ENCODE measurements at places on chromosomes 2 and 18.

GRCh38 chr2:58429014-58429875, 188.1 kb upstream of the FANCL start:
- DNase-seq: no peak

DNA sequence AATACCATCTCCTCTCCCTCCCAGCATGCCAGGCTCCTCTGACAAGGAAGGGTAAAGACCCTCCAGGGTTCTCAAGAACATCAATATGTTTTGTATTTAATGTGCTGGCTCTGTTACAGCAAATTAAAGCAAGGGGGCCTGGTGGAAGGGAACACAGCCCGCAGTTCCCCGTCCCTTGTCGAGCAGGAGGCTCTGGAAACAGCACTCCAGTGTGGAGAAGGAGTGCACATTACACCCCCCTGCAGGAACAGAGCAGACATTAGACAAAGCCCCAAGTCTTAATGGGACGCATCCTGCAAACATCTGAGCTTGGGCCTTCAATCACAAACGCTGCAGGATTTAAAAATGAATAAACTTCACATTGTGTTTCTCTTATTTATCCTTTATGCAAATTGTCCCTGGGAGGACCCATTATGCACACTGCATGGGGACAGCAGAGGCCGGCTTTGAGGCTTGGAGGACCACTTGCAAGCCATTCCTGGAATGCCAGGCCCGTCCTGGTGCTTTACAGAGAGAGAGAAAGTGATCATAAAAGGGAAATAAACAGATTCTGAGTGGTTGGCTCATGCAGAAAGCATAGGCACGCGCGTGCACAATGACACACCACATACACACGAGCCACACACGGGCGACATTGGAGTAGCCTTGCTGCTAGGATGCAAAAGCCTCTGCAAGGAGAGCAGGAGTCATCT, 328.7 kb downstream of the SMAD2 start:
- no peak for DNase-seq

- DNase-seq: no peak
Measured at GRCh38 chr2:121211251-121211650, 73.8 kb downstream of the TFCP2L1 start.

DNA sequence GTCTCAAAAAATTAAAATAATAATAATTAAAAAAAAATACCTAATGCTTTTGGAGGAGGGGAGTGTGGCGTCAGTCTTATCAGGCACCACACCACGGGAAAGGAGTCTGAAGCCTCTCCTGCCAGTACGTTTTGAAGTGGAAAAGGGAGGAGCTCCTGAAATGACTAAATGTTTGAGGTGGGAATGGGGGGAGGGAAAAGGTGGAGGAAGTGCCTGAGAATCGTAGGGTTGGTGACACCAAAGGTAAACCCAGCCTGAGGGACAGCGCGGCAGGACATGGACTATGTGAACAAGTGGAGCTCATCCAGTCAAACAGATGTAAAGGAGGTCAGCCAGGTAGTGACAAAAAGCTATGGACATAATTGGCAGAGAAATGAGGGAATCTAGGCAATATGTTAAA, 42.2 kb upstream of the EPHA4 start:
- no peak for DNase-seq

DNA sequence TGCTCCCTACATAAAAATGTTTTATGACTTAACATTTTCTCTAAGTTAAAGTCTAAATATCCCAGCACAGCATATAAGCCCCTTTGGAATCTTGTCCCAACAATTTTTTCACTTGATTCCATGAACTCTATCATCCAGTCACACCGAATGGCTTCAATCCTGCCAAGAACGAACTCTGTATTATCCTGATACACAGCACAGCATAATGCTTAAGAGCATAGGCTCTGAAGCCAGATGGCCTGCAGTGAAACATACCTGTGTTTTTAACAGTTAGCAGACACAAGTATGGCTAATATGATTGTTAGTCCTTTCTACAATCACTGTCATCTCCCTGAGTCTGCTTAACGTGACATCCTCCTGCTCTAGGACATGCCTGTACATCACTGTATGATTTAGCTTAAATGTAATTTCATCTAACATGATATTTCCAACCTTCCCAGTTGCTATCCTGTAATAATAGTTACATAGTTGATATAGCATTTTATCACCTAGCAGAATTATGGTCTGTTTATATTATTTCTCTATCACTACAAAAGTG, 669.5 kb downstream of the ERBB4 start:
- DNase-seq: no peak

DNA sequence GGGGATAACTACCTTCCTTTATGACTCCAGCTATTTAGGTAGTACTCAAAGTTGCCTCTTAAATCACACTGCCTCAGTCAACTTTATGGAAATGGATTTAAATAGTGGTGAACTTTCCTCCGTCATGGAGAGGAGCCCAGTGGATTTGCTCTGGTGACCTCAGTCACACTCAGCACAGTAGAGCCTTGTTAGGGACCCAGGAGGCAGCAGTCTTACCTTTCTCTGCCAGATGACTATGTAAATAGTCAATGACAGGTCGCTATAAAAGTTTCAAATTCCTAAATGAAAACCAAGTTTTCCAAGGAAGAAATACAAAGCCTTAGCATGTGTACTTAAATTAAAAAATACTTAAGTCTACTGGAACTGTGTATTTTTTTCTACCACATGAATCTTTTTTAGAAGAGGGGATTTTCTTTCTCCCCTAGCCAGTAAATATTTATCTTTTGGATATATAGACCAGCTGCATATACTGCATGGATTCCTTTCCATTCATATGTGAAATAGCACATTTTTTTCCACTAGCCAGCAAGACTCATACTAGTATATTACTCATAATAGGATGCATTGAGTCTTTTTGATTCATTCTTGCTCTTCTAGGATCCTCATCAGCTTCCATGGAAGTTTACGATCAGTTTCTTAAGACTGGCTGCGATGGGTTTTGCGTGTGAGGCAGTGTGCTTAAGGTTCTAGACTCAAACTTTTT, 147.1 kb downstream of the FMNL2 start:
- no peak for DNase-seq

- peak; percentile 0 for DNase-seq
Measured at GRCh38 chr2:129396980-129397599, 582.4 kb upstream of the RAB6C start.

GRCh38 chr2:25490217-25490616, 148.5 kb upstream of the DNMT3A start:
- no peak for DNase-seq

DNA sequence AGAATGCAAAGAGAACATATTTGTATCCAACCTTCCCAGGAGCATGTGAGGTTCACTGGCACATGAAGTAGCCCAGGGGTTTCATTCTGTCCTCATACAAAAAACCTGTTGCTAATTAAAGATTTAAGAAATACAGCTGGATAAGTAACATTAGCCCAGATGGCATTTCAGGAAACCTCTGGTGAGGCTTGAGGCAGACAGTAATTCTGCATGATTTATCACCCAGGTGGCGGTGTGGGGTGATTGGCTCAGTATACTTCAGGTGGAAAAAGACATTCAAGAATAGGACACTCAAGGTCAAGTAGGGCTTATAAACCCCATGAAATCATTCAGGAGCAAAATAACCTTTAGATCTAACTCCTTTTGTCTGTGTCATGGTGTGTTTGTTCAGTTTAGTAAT, 237.4 kb downstream of the RNF144A start:
- no peak for DNase-seq

GRCh38 chr2:127527001-127527804, 914 bp upstream of the IWS1 start:
- no peak for DNase-seq

DNA sequence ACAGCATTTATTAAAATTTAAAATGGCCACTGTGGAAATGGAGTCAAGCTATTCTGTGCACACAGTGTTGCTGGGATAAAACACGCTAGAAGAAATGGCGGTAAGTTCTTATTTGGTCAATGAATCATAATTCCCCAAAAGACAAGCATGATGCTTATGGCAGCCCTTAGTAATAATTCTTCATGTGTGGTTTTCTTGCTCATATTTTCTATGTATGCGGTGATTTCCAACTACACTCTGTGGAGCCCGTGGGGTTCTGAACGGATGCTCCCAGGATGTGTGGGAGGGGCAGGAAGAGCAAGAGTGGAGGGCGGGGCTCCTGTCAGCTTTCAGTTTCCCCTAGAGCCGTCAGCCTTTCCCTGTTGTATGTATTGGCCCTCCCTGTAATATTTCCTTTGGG, 91.7 kb upstream of the RMDN2 start:
- DNase-seq: peak; percentile 56

DNA sequence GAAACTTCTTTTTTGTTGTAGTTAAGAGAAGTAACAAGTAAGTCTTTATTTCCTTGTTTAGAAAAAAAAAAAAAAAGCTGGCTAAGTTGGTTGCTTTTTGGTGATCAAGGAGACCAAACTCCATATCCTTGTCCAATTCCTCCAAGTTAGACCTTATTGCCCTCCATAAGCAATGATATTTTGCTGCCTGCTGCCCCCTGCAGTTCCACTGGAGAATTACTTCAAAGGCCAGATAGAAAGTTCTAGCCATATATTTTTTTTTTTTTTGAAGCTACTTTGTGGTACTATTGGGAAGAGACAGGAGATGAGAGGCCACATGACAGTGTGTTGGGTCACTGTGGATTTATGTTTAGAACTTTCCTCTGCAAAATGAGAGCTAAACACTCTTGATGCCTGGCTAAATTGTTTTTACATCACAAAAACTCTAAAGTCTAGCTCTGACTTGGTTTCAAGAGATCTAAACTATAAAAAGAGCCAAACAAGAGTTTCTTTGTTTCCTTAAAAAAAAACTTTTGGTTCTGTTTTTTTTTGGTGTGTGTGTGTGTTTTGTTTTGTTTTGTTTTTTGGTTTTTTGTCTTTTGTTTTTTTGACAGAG, 80.7 kb upstream of the RASGRP3 start:
- no peak for DNase-seq

- DNase-seq: no peak
Measured at GRCh38 chr2:49296107-49296867, 142.0 kb upstream of the FSHR start.

- no peak for DNase-seq
Measured at GRCh38 chr2:67565761-67566160, 168.6 kb downstream of the ETAA1 start.

GRCh38 chr2:6202756-6203155, 510.6 kb downstream of the SOX11 start:
- DNase-seq: no peak

DNA sequence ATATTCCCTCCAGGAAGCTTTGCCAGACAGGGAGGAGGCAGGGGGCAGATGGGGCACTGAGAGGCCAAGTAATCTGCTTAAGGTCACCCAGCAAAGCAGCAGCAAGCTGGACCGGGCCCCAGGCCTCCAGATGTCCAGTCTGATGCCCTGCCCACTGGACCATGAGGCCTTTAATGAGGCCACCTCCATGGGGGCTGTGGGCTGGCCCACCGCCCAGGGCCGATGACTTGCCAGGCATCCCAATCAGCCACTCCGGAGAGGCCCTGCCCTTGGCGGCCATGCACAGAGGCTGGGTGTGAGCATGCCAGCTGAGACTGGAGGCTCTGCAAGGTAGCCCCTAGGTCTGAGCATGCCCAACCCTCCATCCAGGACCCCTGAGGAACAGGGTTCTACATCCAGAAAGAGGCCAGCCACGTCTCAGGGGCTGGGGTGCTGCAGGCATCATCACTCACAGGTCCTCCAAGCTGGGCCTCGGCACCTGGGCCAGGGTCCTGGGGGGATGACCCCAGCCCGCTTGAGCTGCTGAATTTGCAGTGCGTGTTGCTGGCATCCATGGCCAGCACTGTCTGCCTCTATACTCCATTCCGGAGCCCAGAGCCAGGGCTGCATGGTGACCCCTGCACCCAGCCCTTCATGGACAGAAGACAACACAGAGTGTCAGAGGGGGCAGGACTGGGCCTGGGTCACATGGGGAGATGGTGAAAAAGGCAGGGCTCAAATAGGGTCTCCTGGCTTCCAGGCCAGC, 164.2 kb downstream of the INHBB start:
- no peak for DNase-seq

GRCh38 chr18:78813936-78814710, 165.5 kb upstream of the SALL3 start:
- no peak for DNase-seq

DNA sequence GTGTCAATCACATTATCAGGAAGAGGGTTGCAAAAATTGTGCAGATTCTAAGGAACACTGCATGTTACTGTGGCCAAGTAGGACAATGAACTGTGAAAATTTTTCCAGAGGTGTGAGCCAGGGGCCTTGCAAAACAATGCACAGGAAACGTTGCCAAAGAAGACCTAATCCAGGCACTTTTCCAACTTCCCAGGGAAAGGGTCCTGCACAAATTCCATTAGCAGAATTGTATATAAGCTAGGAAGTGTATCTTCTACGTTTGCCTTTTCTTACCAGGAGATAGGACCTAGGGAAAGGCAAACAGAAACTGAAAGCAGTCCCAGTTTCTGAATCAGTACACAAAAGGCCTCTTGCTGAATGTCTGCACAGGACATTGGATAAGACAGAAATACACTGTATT, 1888.3 kb upstream of the CELF4 start:
- peak; percentile 15 for DNase-seq

DNA sequence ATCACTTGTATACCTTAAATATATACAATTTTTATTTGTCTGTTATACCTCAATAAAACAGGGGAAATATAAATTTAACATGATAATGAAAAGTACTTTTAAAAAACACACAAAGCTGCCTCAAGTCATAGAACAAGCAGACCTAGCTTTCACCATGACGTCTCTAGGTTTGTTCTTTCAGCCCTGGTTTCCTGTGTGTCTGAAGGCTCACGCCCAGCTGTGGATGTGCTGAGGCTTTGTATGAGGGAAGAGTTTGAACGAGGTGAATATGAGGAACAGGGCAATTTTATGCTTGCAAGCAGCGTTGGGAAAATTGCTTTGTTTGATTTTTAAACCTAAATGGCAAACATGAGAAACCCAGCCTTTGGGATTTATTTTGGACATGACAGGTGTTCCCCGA, 15.3 kb downstream of the SH3RF3 start:
- DNase-seq: no peak

- DNase-seq: peak; percentile 70
Measured at GRCh38 chr2:119260646-119261492, 37.2 kb downstream of the STEAP3 start.

DNA sequence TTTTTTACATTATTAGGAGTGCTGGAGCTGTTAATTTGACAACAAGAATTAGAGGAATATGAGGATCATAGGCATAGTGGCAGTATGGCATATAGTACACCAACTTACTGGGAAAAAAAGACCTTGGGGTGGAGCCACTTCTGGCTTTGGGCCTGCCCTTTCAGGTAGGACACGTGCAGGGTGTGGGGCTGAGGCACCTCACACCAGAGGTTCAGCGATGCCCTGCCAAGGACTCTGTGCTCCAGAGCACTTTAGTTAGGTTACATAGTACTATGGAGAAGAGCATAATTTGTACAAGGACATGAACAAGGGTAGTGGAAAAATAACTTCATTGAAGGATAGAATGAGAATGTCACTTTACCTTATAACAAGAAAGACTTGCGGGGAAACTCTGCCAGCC, 77.1 kb upstream of the CD302 start:
- no peak for DNase-seq

GRCh38 chr2:218168635-218169462, 2.1 kb upstream of the CXCR1 start:
- DNase-seq: no peak
